Stimulated activated effector memory CD8-positive, alpha-beta T cell treated with anti-CD3 and anti-CD28 coated beads, Interleukin-12 subunit alpha, Interleukin-12 subunit beta, amount 100 ng/mL, for 72 hours (primary cell): ENCODE measurements at places on chromosomes 2 and 18.

DNA sequence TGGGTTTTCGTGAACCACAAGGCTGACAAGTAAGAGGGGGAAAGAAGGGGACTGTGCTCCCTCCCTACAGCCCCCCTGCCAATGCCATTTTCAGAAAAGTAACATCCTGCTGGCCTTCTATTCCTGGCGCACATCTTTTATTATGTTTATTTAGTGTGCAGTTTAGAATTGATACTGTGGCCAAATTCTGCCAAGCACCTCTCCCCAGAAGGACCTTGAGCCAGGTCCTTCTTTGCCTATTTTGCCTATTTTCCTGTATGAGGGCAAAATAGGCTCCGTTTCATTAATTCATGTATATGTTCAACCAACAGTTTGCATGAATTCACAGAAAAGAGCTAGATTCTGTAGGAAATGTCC is 136.0 kb downstream of the MYO3B start:
- no peak for DNase-seq

GRCh38 chr2:41928526-41928925 is 119.3 kb upstream of the PKDCC start:
- DNase-seq = no peak

DNA sequence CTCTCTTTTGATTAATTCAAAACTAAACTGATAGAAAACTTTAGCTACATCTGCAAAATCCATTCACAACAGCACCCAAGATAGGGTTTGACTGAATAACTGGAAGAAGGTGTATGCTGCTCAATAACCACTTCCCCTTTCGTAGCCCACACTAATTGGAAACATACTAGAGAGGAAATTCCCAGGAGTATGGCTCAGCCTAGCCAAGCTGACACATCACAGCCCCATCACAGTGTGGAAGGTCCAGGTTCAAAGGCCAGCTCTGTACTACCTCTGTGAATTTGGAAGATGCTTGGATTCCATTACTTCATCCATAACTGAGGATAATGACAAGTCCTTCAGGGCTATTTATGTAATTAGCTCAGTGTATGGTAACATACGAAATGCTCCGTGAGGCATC is 185.4 kb downstream of the FBXO15 start:
- no peak for DNase-seq

- no peak for DNase-seq
These were observed 12.6 kb downstream of the GPD2 start for GRCh38 chr2:156448766-156449165.

DNA sequence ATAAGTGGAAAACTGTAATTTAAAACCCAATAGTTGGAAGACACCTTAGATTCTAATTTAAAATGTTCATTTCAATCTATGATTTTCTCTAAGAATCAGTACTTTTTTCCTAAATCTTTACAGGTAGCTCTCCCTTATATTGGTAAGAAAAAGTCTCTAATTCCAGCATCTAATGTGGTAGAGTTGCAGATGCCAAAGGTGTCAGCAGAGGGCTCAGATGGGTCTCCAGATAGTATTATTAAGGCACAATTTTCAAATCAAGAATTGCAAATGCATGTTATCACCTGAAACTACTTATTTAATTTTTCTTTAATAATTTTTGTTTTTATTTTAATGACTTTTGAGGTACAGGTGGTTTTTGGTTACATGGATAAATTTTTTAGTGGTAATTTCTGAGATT is 25.5 kb upstream of the ITGA4 start:
- no peak for DNase-seq

DNA sequence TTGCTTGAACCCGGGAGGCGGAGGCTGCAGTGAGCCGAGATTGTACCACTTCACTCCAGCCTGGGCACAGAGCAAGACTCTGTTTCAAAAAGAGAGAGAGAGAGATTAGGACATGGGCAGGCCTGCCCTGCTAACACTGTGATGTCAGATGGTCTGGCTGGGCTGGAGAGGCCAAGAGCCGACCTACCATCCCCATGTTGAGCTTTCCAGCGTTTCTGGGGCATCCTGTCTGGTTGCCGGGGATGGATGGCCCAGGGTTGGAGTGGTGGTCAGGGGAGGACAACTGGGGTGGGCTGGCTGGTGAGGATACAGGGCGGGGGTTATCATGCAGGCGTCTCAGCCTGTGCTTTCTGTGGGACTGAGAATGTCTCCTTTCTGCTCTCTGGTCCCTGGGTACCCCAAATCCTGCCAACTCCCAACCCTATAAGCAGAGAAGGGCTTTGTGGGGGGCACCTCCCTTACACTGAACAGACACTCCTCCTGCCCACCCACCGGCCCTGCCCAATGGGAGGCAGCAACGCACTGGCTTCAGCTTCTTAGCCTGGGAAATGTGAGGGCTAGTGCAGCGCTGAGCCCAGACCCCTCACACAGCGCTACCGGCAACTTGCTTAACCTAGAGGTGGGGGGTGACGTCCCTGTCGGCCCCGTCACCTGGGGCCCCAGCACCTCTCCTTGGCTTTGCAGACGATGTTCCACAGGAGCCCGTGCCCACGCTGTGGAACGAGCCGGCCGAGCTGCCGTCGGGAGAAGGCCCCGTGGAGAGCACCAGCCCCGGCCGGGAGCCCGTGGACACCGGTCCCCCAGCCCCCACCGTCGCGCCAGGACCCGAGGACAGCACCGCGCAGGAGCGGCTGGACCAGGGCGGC is 5.4 kb downstream of the SNORC start:
- no peak for DNase-seq
